Hematopoietic multipotent progenitor cell treated with erythropoietin and hydrocortisone succinate and interleukin-3 and kit ligand, for 6 days (in vitro differentiated cells): ENCODE measurements at places on chromosomes 16 and 17.

GRCh38 chr17:65228734-65229620 lies 91.8 kb downstream of the RGS9 start:
- DNase-seq = peak; percentile 98

DNA sequence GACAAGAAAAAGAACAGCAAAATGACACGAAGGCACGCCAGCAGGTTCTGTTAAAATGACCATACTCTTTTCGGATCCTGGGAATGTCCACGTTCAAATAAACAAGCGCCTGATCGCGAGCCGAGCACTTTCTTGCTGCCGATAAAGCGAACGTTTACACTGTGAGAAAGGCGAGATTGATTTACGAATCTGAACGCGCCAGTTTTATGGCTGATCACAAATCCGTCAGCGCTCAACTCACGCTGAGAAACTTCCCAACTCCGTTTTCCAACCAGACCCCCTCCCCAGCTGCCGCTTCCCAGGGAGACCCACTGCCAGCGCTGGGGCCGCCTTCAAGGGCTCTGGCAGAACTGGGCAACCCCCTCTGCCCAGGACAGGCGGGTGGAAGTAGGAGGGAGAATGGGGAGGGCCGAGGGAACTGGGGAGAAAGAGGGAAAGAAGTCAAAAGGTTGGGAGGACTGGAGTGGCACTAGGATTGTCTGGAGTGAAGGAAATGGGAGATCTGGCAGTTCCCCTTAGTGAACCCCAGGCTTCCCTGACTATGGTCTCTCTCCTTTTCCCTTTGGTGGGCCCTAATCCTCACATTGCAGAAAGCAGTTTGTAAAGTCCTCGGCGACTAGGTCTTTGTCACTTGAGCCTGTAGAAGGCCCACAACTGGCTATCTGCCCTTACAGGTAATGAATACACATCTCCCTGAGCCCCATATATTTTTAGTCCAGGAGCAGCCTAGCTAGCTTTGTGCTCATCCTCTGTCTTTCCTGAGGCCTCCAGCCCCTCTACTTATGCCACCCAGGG lies 6.9 kb downstream of the HOXB4 start:
- no peak for DNase-seq

- DNase-seq = no peak
These were observed 242.4 kb downstream of the C16orf95 start for GRCh38 chr16:87074641-87075318.

DNA sequence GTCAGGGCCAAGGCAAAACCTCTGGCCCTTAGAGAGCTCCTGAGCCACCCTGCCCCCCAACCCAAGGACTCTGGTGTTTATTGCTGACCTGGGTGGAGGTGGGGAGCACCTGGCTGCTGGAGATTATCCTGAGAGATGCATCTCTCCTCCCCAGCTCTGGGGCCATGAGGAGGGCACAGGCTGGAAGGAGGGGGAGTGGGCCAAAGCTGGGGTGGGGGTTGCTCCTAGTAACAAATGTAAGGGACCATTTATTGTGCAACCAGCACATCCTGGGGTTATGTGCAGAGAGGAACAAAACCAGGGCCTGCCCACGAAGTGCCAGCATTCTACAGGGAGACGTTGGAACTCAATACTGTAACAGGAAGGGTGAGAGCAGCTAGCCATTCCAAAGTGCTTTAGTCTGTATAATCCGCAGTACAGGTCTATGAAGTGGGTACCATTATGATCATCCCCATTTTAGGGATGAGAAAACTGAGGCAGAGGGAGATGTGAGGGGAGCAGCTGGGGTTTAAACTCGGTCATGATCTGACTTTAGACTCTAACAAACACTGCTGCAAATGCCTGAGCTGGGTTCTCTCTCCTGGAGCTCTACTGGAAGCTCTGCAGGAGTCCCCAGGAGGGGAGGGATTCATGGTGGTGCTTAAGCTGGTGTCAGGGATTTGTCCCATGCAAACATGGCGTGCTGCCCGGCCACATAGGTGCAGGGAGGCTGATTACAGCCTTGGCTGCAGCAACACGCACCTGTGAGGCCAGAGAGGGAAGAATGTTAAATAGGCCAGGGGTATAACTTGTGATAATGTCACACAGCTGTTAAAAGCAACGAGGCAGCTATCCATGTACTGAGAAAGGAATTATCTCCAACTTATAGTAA lies 1.4 kb upstream of the RHBDF2 start:
- peak; percentile 4 for DNase-seq

- DNase-seq = no peak
These were observed 4.5 kb upstream of the PYCR1 start for GRCh38 chr17:81941484-81942166.

DNA sequence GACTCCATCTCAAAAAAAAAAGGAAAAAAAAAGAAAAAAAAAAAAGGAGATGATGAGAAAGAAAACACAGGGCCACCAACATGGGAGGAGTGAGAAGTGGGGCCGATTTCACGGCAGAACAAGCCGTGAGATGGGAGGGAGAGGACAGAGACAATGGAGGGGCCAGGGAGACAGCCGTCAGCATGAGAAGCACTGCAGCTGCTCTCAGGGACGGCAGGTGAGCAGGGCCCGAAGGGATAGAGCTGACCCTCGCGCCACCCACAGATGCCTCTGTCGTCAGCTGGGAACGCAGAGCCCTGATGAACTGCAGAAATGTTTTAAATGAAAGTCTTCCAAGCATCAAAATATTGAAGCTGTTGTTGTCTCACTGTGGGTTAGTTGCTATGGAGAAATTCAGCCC lies 20.3 kb downstream of the PITPNM3 start:
- no peak for DNase-seq

- no peak for DNase-seq
These were observed 1.1 kb downstream of the SPSB3 start for GRCh38 chr16:1781254-1781653.

DNA sequence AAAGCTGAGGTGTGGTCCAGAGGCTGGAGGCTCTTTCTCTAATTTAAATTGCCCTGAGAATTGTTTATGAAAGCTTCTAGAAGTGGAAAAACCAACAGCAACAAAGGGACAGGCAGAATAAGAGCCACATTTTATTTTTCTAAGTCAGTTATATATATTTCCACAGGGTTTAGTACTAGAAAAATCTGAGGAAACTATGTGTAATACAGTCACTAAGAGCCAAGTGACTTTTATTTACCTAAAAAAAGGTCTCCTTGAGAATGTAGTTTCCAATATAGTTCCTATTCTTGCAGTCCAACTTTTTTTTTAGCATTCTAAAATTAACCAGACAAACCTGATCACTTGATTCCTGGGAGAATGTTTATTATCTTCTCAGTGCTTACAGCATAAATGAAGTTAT lies 296.6 kb upstream of the MYOCD start:
- DNase-seq = no peak

DNA sequence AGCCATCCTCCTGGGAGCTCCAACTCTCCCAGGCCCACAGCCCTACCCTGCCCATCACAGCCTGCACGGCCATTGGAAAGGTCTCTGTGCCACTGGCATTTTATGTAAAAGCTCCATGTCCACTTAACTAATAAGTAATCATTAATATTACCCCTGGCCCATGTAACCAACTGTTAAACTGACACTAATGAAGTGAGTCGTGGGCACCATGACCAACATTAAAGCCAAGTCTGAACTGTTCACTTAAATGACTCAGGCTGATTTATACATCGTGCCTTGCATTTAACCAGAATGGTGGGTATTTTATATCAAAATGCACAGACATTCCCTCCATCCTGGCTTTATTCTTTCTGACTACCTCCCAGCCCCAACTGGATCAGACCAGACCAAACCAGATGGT lies 229.3 kb downstream of the SOX9 start:
- DNase-seq = no peak

DNA sequence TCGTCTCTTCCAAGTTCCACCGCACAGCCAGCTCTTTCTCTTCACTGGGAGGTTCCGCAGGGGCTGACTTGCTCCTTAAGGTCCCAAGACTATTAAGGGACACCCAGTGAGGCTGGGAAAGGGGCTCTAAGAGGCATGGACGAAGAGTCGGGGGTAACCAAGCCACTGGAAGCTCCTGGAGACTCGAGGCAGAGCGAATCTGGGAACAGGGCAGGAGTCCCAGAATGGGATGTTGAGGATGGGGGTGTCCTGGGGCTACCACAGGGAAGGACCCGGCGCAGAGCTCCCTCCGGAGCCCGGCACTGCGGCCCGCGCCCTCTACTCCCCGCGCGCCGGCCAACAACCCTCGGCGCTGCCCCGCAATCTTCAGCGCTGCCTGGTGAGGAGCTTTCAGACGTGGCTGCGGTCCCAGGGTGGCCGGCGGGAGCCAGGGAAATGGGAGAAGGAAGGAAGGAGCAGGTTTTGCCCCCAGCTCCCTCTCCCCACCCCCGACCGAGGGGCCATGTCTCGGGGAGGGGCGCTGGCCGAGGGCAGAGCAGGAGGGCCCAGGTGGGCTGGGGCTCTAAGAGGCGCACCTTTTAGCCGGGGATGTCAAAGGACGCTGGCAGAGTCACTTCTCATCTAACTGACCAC lies 581 bp downstream of the CHST5 start:
- DNase-seq = no peak

DNA sequence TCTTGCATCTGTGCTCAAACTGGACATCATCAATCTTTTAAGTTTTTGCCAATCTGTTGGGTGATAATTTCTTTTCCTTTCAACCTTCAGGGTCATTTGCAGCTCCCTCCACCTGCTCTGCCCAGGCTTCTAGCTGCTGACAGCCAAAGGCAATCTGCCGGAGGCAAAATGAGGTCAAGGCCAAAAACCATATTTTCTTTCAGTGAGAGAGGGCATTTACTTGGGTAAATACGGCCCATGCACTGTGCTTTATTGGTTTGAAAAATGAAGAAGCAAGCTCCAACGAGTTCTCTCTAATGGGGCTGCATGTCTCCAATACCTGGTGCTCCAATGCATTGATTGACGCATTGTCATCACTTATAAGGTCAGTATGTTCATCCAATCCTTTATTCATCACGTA lies 23.1 kb downstream of the RBFOX1 start:
- DNase-seq = no peak

- no peak for DNase-seq
These were observed 9.9 kb downstream of the MXRA7 start for GRCh38 chr17:76700617-76701470.
